Daoy (cell line): ENCODE measurements at places on chromosomes 3 and 15. TPM values are rescaled to one million over a fixed set of nuclear protein-coding genes. Genes with fewer than 3 reads are reported as not detected.

- DNase-seq = no peak
Measured at GRCh38 chr3:173253471-173253870, 112.4 kb upstream of the SPATA16 start.

DNA sequence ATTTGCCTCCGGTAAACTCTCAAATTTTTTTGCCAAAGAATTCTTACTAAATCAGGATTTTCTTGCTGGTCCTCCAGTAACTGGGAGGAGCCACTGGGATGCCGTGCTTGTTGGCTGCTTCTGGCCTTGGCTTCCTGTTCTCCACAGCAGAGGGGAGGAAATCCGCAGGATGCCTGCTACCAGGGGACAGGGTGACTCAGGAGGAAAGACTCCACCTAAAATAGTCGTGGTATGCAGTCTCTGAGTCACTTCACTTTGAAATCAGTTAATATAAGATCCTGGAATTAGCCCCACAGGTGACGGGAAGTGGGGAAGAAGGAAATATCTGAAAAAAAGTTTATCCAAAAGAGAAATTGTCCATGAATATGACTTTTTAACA, 6.5 kb upstream of the TM4SF18 start:
- DNase-seq = peak; percentile 98

DNA sequence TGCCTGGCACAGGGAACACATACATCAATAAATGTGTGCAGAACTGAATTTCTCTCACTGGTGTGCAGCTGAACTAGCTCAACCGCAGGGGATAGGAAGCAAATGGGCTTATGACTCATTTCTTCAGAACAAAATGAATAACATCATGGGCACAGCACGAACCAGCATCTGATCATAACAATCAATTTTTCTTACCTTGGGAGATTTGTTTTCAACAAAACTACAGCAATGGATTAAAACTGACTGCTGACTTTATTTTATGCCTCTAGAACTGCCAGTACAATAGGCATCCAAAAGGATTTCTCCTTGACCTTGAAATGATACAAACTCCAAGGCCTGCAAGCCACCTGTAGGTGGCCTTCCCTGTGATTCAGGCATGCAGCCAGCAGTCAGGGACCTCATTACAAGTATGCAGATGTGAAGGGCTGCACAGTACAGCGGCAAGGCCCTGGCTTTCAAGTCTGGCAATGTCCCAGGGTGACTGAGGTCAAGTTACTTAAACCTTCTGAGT, 26.1 kb downstream of the TAMM41 start:
- DNase-seq = peak; percentile 17

- peak; percentile 73 for DNase-seq
Measured at GRCh38 chr3:111577798-111578685, 17.1 kb downstream of the ZBED2 start.

DNA sequence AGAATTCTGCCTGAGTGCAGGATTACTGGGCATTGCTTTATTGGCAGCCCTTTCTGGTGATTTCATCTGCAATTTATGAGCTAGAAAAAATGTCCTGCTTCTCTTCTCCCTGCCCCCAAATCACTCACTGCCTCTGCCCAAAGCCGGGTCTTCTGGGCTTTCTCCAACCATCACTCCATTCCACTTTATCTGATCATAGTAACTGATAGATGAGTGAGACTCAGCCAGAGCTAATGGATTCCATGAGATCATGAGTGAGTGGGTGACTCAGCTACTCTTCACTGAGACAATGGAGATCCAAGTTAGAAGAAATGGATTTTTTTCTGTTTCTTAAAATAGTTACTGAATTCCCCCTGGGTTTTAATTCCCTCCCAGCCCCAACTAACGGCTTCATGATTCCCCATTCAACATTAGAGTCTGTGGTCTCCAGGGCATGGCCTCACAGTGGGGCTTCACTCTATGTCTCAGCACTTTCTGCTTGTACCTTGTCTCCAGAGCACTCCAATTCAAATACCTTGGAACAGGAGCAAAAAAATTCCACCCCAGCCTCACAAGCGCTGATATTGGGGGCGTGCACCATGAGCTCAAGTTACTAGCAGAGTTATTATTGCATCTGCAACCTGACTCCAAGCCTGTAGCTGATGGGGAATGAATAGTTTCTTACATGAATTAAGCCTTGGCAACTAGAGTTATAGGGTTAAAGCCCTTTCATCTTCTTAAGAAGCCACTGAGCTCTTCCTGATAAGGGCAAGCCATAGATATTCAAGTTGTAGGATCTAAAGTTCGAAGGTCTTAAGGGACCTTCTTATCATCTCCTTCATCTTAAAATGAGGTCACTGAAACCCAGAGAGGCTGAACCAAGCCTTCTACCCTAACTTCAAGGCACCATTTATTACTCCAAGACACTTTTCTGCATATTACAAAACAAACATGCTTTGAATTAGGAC, 85.9 kb downstream of the AGBL1 start:
- no peak for DNase-seq

DNA sequence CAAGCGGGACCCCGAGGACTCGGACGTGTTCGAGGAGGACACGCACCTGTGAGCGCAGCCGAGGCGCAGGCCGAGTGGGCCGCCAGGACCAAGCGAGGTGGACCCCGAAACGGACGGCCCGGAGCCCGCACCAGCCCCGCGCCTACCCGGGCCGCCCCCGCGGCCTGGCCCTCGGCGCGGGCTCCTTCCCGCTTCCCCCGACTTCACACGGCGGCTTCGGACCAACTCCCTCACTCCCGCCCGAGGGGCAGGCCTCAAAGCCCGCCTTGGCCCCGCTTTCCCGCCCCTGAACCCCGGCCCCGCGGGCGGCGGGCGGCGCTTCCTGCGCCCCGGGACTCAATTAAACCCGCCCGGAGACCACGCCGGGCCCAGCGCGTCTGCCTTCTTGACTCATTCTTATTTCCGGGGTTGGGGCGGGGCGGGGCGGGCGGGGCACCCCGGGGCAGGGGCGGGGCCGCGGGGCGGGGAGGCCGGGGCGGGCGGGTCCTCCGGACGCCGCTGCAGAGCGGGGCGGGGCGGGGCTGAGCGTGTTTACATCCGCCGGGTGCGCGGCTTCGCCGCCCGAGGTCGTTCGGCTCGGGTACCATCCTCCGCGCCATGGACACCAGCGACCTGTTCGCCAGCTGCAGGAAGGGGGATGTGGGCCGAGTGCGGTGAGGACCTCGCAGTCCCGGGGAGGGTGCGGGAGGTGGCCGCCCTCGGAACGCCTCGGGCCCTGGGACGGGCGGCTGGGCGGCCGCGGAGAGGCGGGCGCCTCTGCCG, at the start of gene ABTB1:
Gene ABTB1, plus strand, starts transcription at position 524 of the 762 bp plus-strand sequence. Its CDS starts 74 bp downstream, at position 598.
- peak; percentile 89 for DNase-seq

GRCh38 chr3:194998948-194999347, 272.0 kb downstream of the XXYLT1 start:
- DNase-seq = no peak

- no peak for DNase-seq
Measured at GRCh38 chr15:64148168-64148567, 3.4 kb upstream of the SNX22 start.

GRCh38 chr3:17733215-17733614, 9.2 kb downstream of the TBC1D5 start:
- DNase-seq = no peak

DNA sequence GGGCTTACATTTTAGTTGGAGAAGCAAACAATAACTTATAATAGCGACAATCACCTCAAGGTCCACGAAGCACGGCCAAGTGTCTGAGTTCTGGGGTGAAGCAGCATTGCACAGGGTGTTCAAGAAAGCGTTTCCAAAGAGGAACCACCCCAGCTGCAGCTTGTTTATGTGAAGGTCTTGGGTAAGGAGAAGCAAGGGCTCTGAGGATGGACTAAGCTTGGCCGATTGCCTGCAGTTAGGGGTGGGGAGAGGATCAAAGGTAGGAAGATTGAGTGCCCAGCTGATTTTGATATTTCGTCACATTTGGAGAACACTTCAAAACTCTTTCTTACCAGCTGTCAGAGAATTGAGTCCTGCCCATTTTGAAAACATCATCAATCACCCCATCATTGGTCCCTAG, 321.6 kb upstream of the DNAJC19 start:
- no peak for DNase-seq

DNA sequence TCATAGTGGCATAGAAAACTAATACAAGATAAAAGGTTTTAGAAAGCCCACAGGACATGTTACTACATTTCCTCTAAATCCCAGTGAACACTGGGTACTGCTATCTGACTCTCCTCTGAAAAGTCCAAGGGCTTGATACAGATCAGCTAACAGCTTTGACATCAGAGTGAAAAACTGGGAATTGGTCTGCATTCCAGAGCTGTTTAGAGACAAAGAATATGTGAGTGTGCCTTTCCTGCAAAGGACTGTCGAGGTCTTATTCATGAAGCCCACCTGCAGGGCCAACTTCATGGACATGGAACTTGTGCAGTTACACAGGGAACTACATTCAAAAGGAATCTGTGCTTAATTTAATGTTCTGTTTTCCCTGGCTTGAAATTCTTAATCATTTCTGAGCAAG, 5.2 kb upstream of the TMCO5A start:
- no peak for DNase-seq

GRCh38 chr3:97257942-97258697, 443.7 kb downstream of the EPHA6 start:
- DNase-seq = no peak

- DNase-seq = no peak
Measured at GRCh38 chr3:72337480-72337855, 510.8 kb downstream of the SHQ1 start.

FEZF2 gene
- total RNA-seq = not detected in 2 replicates

IL17RD gene
- 0.46 and 0.71 TPM in 2 replicates for total RNA-seq

CRBN gene
- 34.0 and 51.8 TPM in 2 replicates for total RNA-seq

RTP4 gene
- total RNA-seq = 2.0 and 5.2 TPM in 2 replicates

NLGN1 gene
- 6.0 and 12.1 TPM in 2 replicates for total RNA-seq

NTRK3 gene
- total RNA-seq = 0.39 and 0.80 TPM in 2 replicates

PLCH1 gene
- 1.5 and 2.0 TPM in 2 replicates for total RNA-seq

MRAS gene
- 12.3 and 14.8 TPM in 2 replicates for total RNA-seq

SENP8 gene
- 0.24 and 1.7 TPM in 2 replicates for total RNA-seq

A4GNT gene
- not detected in 2 replicates for total RNA-seq

RASL12 gene
- total RNA-seq = 1.5 and 1.6 TPM in 2 replicates
